Hematopoietic multipotent progenitor cell (in vitro differentiated cells): ENCODE measurements at places on chromosomes 6 and 20.

DNA sequence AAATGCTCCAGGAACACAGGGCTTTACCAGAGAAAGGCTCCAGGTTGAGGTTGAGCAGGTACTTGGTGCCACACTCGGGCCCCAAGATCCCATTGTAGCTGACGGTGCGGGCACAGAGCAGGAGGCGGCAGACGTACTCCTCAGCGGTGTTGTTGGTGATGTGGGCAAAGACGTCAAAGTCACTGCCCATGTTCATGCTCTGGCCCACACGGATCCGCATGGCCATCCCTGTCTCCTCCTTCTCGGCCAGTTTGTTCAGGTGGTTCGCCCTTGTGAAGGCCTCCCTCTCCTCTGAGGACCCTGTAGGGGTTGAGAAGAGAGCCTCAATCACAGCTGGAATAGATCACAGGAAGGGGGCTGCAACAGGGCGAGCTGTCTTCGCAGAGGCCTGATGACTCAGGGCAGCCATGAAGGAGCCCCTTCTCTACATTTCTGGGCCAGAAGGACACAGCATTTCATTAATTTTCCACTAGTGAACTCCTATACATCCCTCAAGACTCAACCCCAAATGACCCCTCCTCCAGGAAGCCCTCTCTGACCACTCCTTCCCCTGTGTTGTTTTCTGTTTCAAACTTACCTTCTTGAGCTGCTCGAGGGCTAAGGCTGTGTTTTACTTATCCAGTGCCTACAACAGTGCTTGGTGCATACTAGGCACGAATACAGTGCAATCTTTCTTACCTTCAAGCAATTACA is 26.8 kb downstream of the TGM2 start:
- no peak for DNase-seq

DNA sequence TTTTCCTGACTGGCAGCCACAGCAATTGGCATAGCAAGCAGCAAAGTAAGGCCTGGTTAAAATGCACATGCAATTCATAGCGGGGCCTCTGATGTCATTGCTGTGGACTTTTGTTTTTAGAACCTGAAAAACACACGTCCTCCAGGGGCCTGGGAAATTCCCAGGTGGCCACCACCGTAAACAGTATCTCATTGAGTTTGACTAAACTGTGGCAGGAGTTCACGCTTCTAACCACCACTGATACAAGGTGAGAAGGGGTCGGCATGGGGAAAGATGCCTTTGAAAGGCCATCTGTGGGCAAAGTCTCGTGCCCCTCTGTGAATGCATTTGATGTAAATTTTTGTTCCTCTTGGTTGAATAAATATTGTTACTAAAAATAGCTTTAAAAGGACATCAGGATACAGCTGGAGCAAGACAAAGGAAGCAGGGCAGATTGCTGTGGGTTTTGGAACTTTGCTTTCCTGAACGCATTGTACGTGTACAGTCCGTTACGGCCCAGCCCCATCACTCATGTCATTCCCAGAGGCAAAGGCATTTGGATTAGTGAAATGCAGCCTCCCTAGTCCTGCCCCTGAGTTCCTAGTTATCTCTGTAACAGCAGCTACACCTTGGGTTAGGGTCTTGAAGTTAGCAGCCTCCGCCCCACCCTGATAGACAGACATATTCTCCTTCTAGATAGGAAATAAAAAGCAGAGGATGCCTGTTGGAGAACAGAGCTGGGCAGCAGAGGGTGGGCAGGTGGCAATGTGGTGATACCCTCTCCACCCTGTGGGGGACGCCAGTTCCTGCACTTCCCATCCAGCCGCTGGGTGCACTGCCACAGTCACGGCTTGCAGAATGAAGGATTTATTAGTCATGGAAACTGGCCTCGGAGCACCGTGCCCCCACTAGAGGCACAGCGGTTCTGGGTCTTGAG is 80.3 kb downstream of the ZDHHC14 start:
- DNase-seq: no peak

GRCh38 chr6:30775104-30775503 is 30.8 kb upstream of the IER3 start:
- no peak for DNase-seq

DNA sequence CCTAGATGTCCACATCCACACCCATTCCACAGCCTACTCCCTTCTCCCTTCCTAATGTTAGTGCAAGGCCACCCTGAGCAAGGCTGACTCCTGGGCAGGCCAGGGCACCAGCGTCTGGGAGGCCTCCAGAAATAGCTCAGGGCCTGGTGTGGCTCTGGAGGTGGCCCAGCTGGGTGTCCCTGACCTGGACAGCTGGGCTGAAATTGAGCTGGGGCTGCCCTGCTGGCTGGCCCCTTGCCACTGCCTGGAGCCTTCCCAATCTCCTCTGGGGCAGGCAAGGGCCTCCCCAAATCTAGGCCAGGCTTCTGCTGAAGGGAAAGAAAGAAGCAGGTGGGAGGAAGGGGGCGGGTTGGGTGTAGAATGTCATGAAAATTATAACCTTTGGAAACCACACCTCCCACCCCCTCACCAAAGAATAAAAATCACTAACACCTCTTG is 2.1 kb downstream of the FAM110A start:
- DNase-seq: no peak

GRCh38 chr6:28901831-28902230 is 22.0 kb downstream of the TRIM27 start:
- no peak for DNase-seq

DNA sequence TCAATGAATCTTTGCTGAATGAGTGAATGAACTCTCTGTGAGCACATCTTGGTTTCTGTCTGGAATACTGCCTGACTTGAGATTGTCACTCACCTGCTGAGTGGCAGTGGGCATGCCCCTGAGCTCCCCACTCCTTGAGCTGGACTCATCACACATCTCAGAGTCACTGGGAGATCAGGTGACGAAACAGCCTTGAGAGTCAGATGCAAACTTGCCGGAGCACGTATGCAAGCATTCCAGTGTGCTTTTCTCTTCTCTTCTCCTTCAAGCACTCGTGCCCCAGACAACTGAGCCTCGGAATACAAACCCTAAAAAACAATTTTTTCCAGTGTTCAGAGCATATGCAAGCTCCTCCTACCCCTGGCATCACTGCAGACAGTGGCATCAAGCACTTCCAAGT is 9.4 kb upstream of the BMP7 start:
- DNase-seq: no peak

- no peak for DNase-seq
Measured at GRCh38 chr6:14060971-14061370, 56.6 kb upstream of the CD83 start.

DNA sequence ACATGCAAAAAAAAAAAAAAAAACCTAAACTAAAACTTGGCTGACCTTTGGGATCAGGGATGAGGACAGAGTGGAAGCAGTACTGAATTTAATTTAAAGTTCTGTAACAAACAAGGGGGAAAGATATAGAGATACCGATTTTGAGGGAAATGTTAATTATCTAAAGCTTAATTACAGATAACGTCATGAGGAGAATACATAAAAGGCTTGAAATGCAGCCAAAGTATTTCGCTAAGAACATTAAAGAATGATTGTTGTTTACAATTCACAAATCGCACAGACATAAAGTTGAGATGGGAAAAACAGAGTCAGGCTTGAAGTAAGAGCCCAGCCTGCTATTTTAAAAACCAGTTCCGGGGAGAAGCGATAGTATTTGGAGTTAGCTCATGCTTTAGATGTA is 208.0 kb upstream of the SASH1 start:
- no peak for DNase-seq

DNA sequence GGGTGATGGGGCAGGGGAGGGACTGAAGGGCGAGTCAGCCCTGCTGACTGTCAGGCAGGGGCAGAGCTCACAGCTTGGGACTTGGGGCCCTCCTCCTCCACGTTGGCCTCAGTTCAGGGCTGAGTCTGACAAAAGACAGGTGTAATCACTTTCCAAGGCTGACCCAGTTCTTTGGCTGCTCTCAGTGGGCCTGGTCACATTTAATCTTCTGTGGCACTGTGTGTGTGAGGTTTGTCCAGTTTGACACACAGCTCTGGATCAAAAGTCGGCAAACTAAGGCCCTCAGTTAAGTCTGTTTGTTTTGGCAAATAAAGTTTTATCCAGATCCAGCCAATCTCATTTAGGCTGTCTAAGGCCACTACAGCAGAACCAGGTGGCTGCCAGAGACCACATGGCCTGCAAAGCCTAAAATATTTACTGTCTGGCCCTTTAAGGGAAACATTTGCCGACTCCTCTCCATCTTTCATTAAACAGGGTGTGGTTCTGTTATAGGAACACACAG is 5.1 kb upstream of the MAP1LC3A start:
- no peak for DNase-seq

DNA sequence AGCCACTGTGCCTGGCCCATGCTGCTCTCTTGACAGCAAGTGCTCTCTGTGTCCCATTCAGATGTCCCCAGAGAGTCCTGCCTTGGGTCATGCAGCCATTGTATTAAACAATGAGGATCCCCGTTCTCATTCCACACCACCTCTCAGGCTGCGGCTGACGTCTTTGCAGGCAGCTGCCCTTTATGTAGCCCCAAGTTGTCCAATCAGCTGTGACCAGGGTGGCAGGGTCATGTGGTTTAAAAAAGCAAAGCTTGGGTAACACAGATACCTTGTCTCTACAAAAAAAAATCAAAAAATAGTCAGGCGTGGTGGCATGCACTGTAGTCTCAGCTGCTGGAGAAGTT is 13.2 kb downstream of the GCNT2 start:
- DNase-seq: no peak

DNA sequence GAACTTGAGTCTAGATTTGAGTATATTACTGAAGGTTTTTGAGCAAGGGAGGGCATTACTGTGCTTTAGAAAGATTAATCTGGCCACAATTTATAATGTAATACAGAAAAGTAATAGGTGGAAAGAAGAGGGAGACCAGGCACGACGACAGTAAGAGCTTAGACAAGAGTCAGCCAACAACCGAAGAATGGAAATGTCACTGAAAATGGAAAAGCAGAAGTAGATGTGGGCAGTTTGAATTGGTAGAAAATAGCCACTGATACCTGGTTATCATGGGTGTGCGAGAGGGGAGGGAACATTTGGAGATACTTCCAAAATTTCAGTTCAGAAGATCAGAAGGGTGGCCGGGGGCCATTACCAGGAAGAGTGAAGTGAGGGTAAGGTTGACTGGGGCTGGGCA is 339.1 kb downstream of the UTRN start:
- DNase-seq: no peak

- no peak for DNase-seq
Measured at GRCh38 chr6:91606148-91606901, 1019.5 kb upstream of the MAP3K7 start.

- DNase-seq: no peak
Measured at GRCh38 chr6:43758617-43759050, 11.4 kb upstream of the VEGFA start.
